ENCODE measurements at places on chromosomes 12 and 14.

DNA sequence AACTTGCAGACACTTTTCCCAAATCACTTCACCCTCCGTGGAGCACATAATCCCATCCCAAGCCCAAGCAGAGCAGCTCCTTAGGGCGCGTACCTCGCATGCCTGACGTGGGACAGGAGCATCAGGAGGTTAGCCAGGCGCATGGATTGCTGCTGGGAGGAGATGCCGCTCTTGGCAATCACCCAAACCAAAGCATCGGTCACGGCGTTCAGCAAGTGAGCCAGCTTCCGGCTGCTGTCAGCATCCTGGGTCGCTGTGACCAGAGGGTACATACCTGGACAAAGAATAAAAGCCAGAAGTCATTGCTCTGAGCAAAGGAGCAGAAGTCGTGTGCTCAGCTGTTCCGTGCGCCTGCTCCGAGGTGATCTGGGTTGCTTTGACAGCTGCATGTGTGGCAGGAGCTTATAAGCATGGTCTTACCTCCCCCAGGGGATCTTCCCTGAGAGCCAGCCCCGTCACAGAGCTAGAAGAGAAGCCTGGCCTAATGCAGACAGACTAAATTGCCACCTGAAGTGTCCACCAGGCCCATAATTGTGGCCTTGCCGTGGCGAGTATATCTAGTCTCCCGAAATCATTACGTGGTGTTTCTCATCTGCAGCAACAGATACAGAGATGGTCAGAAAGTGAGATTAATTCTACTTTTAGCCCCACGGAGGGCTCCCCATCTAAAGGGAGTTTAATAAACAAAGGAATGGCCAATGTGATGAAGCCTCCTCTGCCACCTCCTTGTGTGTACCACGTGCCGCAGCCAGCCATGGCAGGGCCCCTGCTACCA is 59.1 kb downstream of the ESR2 start:
- DNase-seq: no peak

- DNase-seq: no peak
Observed at GRCh38 chr12:97645726-97646125, 183.1 kb downstream of the RMST start.

DNA sequence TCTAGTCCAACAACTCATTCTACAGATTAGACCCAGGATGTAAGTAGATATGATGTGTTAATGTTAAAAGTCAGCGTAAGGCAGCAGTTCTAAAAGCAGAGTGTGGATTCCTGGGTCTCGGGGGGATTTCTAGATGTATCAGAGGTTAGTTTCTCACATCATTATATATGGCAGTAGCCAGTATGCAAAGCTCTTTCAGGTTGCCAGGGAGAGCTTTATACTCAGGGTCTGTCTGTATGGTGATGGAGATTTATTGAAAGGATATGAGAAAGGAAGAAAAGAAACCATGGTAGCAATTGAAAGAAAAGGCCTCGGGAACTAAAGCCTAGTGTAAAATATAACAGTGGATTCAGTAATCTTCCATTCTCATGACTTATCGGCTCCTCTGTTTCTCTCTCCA is 26.2 kb upstream of the PAWR start:
- no peak for DNase-seq

- no peak for DNase-seq
Observed at GRCh38 chr14:54446161-54446693, 5.1 kb upstream of the CNIH1 start.

DNA sequence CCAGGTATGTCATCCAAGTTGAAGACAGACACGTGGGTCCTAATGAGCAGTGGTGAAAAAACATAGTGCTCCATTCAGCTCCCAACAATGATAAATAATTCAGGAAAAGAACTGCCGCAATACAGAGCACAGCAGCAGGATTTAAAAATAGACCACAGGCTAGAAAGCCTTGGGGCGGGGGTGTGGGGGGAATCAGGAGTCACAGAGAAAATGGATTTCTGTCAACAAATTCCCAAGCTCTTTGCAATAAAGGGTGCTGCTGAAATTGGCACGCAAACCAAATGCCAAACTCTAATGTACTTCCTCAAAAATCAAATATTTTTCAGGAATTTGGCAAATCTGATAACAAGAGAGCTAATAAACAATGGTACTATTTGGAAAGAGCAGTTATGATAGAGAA is 58.6 kb downstream of the R3HDM2 start:
- DNase-seq: no peak

DNA sequence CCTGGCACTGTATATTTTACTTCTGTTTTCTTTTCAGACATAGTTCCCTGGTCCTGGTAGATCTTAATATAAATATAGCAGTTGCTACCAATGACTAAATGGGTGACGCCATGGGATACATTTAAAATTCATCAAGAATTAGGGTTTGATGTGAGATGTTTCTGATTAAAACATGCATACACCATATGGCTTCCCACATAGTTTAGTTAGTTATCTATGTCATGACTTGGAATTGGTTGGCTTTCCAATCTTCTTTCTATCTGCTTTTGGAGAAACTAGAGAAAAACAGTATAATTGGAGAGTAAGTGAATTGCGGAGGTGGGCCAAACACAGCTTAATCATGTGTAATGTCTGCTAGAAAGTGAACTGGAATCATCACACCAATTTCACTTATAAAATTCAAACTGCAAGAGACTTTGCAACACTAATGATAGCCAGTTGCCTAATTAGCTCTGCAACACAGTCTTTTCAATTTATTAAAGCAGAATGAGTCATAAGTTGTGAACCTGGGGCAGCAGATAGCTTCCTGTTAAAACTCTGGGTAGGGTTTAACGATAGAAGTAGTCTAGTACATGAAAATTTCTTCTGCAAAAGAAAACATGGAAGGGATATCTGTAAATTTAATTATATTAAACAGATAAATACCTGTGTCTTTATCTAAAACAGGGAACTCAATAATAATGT is 295.2 kb downstream of the SLC16A7 start:
- DNase-seq: no peak

DNA sequence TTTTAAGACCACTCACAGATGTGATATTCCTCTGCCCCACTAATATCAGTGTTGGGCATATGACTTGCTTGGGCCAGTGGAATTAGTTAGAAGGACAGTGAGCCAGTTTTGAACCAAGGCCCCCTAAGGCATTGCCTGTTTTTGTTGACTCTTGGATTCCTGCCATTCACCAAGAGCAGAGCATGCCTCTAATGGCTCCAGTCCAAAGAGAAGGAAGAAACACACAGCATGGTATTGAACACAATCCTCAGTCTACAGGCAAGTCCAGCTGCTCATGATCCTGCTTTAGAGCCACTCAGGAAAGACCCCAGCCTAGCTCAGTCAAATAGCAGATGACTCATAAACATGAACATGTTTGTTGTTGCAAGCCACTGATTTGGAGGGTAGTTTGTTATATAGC is 1201.5 kb downstream of the BCL11B start:
- DNase-seq: no peak
